ENCODE measurements at places on chromosomes 11 and 22. TPM values are rescaled to one million over a fixed set of nuclear protein-coding genes. Genes with fewer than 3 reads are reported as not detected.

The RFPL2 gene
- total RNA-seq = under 0.01 TPM

The PDE3B gene
- total RNA-seq = 31.7 TPM

- H3K4me3 ChIP-seq = no peak overlapping the region
- H3K27ac ChIP-seq = no peak overlapping the region
- no peak for DNase-seq
- peaks cover 68% of the 10 kb centered on the region for H3K36me3 ChIP-seq
- no peaks in the 10 kb centered on the region for H3K4me1 ChIP-seq
Measured at GRCh38 chr11:118374729-118375128, 15.3 kb downstream of the UBE4A start.

GRCh38 chr11:10715571-10715970 lies 22.0 kb upstream of the IRAG1 start:
- H3K27ac ChIP-seq = no peak overlapping the region
- no peaks in the 10 kb centered on the region for H3K4me1 ChIP-seq
- H3K36me3 ChIP-seq = no peaks in the 10 kb centered on the region
- no peak for DNase-seq
- H3K27me3 ChIP-seq = no peaks in the 10 kb centered on the region

DNA sequence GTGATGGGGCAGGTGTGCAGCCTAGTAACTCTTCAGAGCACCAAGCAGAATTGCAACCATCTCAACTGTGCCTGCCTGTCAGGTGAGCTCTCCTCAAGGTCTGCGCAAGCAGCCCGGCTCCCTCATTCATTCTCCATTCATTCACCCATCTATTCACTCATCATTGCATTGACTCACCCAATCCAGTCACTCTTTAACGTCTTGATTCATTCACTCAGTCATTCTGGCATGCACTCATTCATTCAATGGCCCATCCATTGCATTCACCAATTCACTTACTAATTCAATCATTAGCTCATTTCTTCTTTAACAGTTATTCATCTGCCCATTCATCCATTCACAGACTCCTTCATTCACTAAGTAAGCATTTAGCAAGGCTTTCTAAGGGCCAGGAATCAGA lies 111.8 kb downstream of the PDE2A start:
- DNase-seq = no peak
- H3K27me3 ChIP-seq = no peaks in the 10 kb centered on the region
- H3K4me3 ChIP-seq = no peak overlapping the region
- H3K27ac ChIP-seq = no peak overlapping the region
- H3K4me1 ChIP-seq = no peaks in the 10 kb centered on the region

DNA sequence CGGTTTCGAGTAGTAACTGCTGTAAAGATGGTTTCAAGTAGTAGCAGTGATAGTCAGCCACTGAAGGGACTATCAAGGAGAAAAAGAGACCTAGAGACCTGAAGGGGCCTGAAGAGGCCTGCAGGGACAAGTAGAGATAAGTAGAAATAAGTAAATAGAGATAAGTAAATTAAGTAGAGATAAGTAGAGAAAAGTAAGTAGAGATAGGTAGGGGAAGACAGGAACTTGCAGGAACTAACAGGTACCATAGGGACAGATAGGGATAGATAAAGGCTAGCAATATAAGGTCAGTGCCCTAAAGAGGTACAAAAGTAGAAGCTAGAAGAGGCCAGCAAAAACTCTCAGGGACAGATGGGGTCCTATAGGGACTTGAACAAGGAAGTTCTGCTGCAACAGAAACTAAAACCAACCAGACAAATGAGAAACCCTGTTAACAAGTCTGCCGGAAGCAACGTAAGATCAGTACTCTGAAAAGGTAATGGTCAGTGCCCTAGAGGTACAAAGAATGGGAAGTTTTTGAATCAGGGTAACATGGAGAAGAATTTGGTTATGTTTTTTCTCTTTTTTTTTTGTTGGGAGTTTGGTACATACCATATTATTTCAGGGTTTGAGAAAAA lies 9.6 kb upstream of the SC5D start:
- H3K36me3 ChIP-seq = no peaks in the 10 kb centered on the region
- no peak for DNase-seq
- H3K27ac ChIP-seq = no peak overlapping the region
- H3K4me3 ChIP-seq = no peak overlapping the region

DNA sequence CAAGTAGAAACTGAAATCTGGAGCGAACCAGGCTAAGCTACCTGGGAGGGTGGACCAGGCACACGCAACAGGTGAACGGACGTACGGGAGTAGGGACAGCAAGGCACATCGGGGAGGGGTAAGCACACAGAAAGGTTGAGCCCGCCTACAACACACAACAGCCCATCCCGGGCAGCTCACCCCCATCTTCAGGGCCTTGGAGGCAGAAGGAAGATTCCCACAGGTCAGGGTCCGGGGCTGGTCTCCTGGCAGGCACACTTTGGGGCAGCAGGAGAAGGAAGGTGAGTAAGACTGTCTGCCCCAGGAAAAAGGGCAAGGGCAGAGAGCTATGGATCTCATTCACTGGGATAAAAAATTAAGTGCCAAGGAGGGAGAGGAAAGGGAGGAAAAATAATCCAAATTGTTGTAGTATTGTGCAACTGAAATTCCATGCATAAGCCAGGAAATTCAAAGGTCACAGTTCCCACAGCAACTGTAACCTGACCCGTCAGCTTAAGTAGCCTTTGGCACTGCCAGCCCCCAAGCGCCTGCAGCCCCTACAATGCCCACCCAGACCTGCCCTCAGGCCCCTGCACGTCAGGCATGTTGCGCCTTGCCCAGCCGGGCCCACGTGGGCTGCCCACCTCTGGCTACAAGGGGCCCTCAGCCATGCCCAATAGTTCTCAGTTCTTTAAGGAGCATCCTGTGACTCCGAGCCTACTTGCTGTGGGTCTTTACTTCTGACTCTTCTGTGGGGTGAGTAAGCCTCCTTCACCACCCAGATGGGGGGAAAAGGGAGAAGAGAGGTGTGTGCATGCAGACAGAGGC lies 51.8 kb downstream of the MICAL3 start:
- H3K27ac ChIP-seq = peak overlapping the region; percentile 67
- peaks cover 34% of the 10 kb centered on the region for H3K4me1 ChIP-seq
- H3K27me3 ChIP-seq = no peaks in the 10 kb centered on the region
- H3K36me3 ChIP-seq = no peaks in the 10 kb centered on the region
- peak overlapping the region; percentile 0 for H3K4me3 ChIP-seq

DNA sequence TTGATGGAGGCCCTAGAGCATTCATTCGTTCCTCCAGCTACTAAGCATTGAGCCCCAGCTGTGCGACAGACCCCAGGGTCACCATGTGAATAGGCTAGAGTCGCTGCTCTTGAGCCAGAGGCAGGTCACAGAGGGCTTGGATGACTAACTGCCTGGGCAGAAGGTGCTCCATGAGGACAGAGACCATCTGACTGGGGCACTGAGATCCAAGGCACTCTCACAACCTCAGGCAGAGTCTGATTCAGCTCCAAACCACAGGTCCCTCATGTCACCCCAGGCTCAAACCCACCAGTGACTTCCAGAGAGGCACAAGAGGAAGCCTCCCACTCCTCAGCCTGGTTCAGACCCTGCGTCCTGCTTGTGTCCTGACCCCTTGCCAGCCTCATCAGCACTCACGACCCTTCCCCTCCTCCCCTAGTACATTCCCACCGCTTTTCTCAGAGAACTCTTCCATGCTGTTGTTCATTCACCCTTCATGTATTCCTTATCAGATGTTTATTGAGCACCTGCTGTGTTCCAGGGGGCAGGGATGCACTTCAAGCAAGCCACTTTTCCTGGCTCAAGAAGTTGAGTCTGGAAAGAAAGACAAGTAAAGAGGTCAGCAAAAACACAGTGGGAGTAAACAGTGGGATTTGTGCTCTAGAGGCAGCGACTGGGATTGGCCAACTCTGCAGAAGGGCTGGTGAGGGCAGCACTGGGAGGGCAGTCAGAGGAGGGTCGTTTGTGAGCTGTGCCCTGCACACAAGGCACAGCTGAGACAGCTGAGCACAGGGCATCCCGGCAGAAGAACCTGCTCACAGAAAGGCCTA lies 9.3 kb downstream of the OAF start:
- H3K27ac ChIP-seq = peak overlapping the region; percentile 93
- H3K4me3 ChIP-seq = no peak overlapping the region
- H3K4me1 ChIP-seq = peaks cover 25% of the 10 kb centered on the region
- H3K27me3 ChIP-seq = no peaks in the 10 kb centered on the region
- peaks cover 9% of the 10 kb centered on the region for H3K36me3 ChIP-seq

DNA sequence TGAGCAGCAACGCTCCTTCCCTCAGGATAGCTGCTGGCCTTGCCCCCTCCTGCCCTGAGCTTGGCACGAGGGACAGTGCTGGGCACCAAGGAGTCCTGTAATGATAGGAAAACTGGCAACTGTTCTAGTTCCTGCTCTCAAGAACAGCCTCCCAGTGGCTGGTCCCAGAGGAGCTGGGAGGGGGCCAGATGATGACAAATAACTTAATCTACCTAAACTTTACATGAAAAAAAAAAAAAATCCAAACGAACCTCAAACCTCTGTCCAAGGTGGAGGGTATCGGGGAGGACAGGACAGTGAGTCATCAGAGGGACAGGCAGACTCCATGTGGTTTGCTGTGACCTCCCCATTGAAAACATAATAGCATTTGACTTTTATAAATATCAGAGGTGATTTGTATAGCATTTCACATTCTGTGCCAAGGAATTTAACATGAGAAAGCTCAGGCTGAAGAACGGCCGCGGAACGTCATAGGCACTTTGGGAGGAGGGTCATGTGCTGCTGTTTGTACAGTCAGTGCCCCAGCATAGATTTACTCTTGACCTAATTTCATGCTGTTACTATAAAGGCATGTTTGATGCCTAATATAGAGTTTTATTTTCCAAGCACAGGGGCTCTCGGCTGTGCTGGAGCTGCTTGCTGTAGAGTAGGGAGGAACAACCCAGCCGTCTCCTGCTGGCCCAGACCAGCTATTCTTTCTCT lies 98.2 kb upstream of the NNMT start:
- H3K27me3 ChIP-seq = no peaks in the 10 kb centered on the region
- peaks cover 5% of the 10 kb centered on the region for H3K4me1 ChIP-seq
- peaks cover 3% of the 10 kb centered on the region for H3K36me3 ChIP-seq
- no peak for DNase-seq
- H3K4me3 ChIP-seq = no peak overlapping the region

The CNGA4 gene
- not detected for total RNA-seq

DNA sequence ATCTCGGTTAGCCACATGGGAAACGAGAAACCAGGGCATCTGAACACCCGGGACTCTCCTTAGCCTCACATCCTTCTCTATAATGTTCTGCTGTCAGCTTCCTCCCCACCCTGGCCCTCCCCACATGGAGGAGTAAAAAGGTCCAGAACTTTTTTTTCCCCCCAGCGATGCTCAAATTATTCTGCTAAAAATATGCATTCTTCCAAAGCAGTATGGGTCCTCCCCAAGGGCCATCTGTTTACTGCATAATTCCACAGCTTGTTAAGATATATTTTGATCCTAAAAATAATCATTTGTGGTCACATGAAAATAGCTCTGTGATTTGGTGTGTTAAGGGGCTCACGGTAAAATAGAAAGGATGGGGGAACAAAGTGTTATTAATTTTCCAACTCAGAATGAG lies 281.5 kb upstream of the NARS2 start:
- no peaks in the 10 kb centered on the region for H3K4me1 ChIP-seq
- H3K27ac ChIP-seq = no peak overlapping the region
- no peak overlapping the region for H3K4me3 ChIP-seq
- H3K36me3 ChIP-seq = no peaks in the 10 kb centered on the region
- DNase-seq = no peak

- DNase-seq = no peak
- no peak overlapping the region for H3K4me3 ChIP-seq
- no peaks in the 10 kb centered on the region for H3K27me3 ChIP-seq
Measured at GRCh38 chr22:45344334-45344733, 34.6 kb downstream of the FAM118A start.

The RIC3 gene
- total RNA-seq = 9.8 TPM

GRCh38 chr11:131037873-131038272 lies 121.6 kb upstream of the SNX19 start:
- H3K4me1 ChIP-seq = no peaks in the 10 kb centered on the region
- no peaks in the 10 kb centered on the region for H3K27me3 ChIP-seq
- H3K27ac ChIP-seq = no peak overlapping the region
- no peak overlapping the region for H3K4me3 ChIP-seq
- no peaks in the 10 kb centered on the region for H3K36me3 ChIP-seq

- H3K36me3 ChIP-seq = no peaks in the 10 kb centered on the region
- DNase-seq = no peak
- no peak overlapping the region for H3K4me3 ChIP-seq
- H3K27me3 ChIP-seq = no peaks in the 10 kb centered on the region
- no peaks in the 10 kb centered on the region for H3K4me1 ChIP-seq
Measured at GRCh38 chr11:110645253-110645652, 67.0 kb downstream of the ARHGAP20 start.

The SLC22A6 gene
- not detected for total RNA-seq

The SYVN1 gene
- total RNA-seq = 210 TPM

- DNase-seq = no peak
- H3K27ac ChIP-seq = peak overlapping the region; percentile 29
- no peak overlapping the region for H3K4me3 ChIP-seq
- peaks cover 22% of the 10 kb centered on the region for H3K4me1 ChIP-seq
- H3K36me3 ChIP-seq = no peaks in the 10 kb centered on the region
- no peaks in the 10 kb centered on the region for H3K27me3 ChIP-seq
Measured at GRCh38 chr11:62669420-62670161, 1.9 kb upstream of the UQCC3 start.

GRCh38 chr11:125331357-125332035 lies 164.6 kb downstream of the FEZ1 start:
- H3K27me3 ChIP-seq = no peaks in the 10 kb centered on the region
- DNase-seq = no peak
- H3K27ac ChIP-seq = no peak overlapping the region
- H3K4me3 ChIP-seq = no peak overlapping the region
- no peaks in the 10 kb centered on the region for H3K4me1 ChIP-seq

- H3K4me1 ChIP-seq = peaks cover 21% of the 10 kb centered on the region
- DNase-seq = no peak
- H3K36me3 ChIP-seq = no peaks in the 10 kb centered on the region
- H3K4me3 ChIP-seq = no peak overlapping the region
- H3K27me3 ChIP-seq = no peaks in the 10 kb centered on the region
Measured at GRCh38 chr22:28936200-28936599, 52.8 kb downstream of the ZNRF3 start.

GRCh38 chr11:74689666-74690065 lies 41.6 kb downstream of the CHRDL2 start:
- no peak overlapping the region for H3K4me3 ChIP-seq
- H3K27ac ChIP-seq = no peak overlapping the region
- H3K27me3 ChIP-seq = no peaks in the 10 kb centered on the region
- DNase-seq = no peak
- no peaks in the 10 kb centered on the region for H3K36me3 ChIP-seq
- H3K4me1 ChIP-seq = no peaks in the 10 kb centered on the region

DNA sequence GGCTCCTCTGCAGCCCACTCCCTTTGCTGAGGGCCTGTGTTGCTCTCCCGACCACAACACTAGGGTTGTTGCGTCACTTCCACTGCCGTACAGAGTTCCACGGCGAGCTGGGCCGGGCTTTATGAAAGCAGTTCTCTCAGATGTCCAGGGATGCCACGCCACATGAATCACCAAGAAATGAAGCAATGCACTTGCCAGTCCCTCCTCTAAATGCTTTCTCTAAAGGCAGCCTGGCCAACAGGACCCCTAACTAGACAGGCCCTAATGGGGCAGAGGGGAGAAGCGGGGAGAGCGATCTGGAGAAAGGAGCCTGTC lies 188.7 kb downstream of the CTTN start:
- H3K27ac ChIP-seq = no peak overlapping the region
- H3K4me3 ChIP-seq = no peak overlapping the region
- DNase-seq = no peak
- H3K36me3 ChIP-seq = no peaks in the 10 kb centered on the region
- no peaks in the 10 kb centered on the region for H3K27me3 ChIP-seq

- H3K27ac ChIP-seq = no peak overlapping the region
- DNase-seq = no peak
- peaks cover 2% of the 10 kb centered on the region for H3K36me3 ChIP-seq
- no peaks in the 10 kb centered on the region for H3K27me3 ChIP-seq
Measured at GRCh38 chr11:292211-293121, 3.5 kb downstream of the PGGHG start.
